Activated gamma-delta T cell treated with Interleukin-2 at 50 U/mL for 16 hours (primary cell): ENCODE measurements at places on chromosomes 13 and 19.

GRCh38 chr13:36806102-36806501 is 12.9 kb upstream of the RFXAP start:
- no peak for DNase-seq

GRCh38 chr19:40165362-40165937 is 25.8 kb upstream of the MAP3K10 start:
- peak; percentile 67 for DNase-seq

DNA sequence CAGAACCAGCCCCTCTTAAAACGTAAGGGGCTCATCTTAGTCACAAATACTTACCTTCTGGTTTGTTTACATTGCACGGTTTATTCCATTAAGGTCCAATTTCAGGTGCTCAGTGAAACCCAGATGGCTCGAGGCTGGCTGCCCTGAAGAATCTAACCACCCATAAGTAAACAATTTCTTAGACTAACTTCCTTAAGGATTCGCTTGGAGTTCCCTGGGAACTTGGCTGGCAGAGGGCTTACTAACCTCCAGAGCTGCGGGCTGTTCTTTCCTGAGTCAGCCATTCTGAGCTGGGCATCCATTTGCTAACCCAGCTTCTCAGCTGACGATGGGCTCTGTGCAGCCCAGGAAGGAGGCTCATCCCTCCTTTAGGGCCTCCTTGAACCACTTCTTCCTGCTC is 262.1 kb downstream of the FGF9 start:
- no peak for DNase-seq

- DNase-seq: no peak
Observed at GRCh38 chr13:63367522-63368198, 1952.0 kb upstream of the PCDH20 start.

GRCh38 chr13:86954341-86954740 is 716.8 kb upstream of the SLITRK5 start:
- DNase-seq: no peak

- no peak for DNase-seq
Observed at GRCh38 chr13:50280441-50280937, 265.2 kb downstream of the KCNRG start.

DNA sequence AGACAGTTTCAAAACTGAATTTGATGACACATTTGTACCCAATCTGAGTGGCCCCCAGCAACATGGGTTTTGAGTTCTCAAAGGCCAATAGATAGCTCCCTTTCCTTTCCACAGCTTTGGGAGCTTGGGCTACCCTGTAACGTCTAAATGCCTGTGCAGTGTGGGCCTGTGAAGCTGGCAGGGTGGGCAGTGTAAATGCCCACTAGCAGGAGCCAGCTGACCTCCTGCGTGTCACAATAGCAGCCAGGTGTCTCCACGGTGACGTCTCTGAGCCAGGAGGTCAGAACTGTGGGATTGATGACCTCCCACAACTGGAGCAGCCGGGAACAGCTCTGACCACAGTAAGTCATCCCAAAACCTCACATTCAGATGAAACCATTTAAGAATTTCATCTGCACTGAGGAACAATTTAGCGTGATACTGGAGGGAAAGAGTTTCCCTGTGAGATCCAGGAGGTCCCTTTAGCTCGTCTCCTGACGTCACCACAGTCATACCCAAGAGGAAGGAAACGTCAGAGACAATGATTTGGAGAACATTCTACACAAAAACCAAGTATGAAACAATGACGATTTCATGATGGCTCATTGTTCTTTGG is at the start of gene IPO5:
IPO5 (plus strand) TSS at position 300 of the 595 bp plus-strand sequence. CDS start 23,022 bp downstream, outside the sequence.
- no peak for DNase-seq

DNA sequence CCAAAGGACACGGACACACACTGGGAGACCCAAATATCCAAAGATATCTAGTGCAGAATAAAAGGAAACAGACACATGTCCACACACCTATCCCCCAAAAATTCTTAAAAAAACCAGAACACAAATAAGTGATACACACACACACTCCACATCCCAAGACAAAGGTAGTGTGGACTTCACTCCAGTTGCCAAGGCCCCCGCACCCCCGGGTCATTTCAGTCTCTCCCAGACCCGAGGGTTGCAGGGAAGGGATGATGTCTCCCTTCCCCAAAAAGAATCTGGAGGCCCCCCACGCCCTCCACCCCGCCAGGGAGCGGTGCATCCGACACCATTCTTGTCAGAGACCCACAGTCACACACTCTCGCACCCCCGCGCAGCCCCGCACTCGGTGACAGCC is 407 bp downstream of the DPF1 start:
- DNase-seq: no peak

- DNase-seq: no peak
Observed at GRCh38 chr19:10593820-10594637, 6.9 kb upstream of the AP1M2 start.

- DNase-seq: no peak
Observed at GRCh38 chr13:48475230-48475629, 57.6 kb downstream of the RCBTB2 start.

DNA sequence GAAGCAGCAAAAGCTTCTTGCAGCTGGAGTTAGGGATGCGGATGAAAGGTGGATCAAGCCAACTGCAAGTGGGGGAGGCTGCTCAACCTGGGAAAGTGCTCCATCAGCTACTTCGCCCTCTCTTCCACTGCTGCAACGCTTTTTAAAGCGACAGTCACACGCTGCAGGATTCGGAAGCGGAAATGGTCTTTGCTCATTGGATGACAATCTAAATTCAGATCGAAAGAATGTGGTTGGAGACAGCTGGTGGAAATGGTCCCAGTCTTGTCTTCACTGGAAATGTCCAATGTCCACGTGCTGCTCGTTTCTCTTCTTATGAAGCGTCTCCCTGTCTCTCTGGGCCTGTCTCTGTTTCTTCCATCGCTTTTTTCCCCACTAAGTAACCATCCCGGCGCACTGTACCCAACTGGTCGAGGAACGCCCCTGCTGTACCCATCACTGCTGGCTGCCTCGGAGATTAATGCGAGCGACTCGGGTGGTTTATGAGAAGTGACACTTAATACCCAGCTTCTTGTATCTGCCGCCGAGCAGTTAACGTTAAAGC is 2.1 kb upstream of the FGF9 start:
- DNase-seq: no peak

- no peak for DNase-seq
Observed at GRCh38 chr13:93744886-93745285, 518.3 kb downstream of the GPC6 start.

DNA sequence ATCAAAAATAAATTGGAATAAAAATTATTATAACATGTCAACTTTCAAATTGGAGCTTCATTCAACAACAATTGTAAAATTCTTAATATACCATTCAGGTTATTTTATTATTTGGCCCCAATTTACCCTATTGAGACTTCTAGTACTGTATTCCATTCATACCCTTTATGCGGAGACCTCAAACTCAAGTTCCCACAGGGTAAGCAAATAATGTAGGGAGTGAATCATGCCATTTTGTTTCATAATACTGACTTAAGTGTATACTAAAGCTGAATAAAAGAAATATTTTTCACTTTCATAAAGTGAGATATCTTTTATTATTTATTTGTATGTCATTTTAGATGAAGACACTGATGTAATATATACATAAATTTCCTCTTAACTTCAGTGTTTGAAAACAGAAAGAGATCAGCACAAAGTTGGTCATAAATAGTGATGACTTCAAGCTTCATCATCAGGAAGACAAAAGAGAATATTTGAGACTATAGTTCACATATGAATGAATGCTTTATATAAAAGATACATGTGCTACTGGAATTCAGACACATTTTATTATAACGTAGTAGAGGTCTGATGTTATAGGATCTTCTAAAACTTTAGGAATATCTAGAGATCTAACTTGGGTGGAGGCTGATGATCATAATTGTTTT is 894.4 kb upstream of the PCDH9 start:
- no peak for DNase-seq

- no peak for DNase-seq
Observed at GRCh38 chr13:27920677-27921420, 1.0 kb downstream of the PDX1 start.

DNA sequence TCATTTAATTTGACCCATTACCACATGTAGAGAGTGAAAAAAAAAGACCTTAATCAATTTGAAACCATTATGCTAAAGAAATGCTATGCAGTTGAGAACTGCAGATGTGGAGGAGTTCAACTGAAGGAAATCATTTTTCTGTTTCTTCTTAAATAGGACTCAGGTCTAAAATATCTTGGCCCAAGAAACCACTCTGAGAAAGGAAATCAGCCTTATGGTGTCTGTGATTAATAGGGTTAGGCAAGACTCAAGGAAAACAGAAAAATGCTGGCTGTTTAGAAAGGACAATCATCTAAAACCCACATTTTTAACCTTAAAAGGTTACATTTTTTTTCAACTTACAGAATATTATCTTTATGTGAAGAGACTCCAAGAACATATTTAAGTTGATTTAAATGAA is 1.9 kb upstream of the SLITRK1 start:
- DNase-seq: no peak

DNA sequence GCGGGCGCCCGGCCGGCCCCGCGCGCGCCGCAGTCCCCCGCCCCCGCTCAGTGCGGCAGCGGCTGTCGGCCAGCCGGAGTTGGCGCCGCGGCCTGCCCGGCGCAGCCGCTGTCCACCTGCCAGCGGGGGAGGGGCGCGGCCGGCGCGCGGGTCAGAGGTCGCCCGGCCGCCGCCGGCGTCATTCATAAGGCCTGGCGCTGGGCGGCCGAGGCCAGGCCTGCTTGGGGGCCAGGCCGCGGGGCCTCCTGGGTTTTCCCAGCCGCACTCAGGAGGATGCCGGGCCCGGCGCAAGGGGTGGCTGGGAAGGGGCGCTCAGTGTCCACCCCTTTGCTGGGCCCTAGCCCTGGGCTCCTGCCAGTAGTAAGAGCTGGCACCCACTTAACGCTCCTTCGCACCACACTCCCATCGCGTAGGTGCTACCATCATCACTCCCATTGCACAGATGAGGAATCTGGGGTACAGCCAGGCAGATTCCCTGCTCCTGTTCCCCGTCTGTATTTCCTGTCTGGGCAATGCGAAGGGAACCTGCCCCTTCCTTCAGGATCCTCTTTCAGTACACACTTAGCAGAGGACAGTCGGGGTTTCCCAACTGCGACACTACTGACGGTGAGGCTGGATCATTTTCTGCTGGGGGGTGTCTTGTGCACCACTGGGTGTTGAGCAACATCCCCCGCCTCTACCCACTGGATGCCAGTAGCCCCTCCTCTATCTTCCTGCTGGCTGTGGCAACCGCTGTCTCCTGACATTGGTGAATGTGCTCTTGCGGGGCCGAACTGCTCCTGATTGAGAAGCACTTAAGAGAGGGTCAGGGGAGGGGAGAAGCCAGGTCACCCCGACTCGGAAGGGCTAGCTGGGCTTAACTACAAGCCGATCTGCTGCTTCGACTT is 846 bp upstream of the PRKACA start:
- DNase-seq: peak; percentile 36

DNA sequence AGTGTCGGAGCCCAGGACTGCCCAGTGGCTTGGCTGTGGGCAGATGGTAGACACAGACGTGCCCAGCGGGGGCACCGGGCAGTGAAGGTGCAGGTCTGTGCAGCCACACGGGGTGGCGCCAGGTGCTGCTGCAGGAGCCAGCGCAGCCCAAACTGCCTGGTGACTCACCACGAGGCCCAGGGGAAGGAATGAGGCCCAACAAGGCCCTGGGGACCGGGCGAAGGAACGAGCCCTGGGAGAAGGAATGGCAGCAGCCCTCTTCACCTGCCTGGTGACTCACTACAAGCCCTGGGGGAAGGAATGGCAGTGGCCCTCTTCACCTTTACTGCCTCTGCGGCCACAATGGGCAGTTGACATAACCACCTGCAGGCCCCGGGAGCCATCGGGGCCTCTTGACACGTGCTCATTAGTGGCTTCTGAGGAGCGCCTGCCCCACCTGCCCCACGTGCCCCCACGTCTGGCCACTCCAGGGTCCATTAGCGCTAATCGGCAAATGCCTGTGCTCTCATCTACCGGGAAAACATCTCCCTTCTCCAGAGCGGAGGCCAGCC is 9.3 kb downstream of the MED16 start:
- no peak for DNase-seq

DNA sequence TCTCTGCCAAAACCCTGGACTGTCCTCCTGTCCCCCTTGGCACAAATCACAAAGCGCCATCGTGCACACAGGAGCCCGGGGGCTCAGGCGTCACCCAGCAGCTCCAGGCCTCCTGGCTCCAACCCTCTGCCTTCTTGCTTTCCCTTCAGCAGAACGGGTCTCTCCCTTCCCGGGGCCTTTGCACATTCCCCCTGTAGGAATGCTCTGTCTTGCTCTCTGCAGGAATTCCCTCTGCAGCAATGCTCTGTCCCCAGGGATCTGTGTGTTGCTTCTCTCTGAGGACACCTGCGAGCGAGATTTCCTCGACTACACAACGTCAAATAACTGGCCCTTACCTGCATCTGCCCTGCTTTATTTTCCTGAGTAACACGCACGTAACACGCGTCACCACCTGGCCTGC is 13.3 kb upstream of the RASA3 start:
- no peak for DNase-seq

DNA sequence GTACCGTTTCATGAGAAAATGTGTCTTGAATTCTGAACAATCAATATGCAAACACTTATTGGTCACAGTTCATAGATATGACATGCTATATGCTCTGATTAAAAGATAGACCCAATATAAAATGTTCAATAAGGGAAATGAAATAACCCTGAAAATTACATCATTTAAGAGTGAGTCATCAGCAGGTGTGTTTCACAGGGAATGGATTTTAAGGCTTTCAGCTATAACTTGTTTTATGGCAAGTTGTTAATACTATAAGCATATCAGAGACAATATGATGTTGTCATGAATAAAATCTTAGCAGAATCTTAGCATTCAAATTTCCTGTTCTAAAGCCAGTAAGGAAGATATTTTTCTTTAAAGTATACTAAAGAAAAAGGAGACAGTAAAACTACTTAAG is 483.4 kb upstream of the PCDH9 start:
- DNase-seq: no peak

DNA sequence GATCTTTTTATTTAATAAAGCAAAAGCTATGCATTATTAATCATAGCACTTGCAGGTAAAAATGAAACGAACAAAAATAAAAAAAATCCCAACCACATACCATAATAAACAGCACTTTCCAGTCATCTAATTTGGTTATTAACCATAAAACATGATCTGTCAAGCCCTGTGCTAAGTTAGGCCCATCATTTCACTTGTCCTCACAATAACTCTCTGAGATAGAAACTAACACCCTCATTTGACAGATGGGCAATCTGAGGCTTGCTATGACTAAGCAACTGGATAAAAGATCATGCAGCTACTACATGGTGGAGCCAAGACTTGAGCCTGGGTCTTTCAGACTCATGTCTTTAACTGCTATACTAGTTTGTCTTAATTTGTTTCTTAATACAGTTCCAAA is 21.8 kb downstream of the PROSER1 start:
- no peak for DNase-seq

DNA sequence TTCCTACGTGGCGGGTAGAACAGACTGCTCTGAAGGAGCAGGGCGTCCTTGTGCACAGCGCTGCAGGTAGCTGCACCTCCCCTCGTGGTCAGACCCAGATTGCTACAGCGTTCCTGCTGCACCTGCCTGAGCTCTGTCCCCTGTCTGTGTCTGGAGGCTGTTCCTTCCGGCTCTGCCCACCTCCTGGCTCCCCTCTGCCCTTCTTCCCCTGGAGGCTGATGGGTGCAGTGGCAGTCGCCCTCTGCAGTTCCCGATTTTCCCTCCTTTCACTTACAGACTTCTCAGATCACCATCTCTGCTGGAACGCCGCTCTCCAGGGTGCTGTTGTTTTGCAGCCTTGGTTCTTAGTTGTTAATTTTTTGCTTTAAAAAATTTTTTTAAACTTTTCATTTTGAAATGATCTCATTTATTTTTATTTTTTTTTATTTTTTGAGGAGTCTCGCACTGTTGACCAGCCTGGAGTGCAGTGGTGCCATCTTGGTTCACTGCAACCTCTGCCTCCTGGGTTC is 53.6 kb downstream of the SMARCA4 start:
- DNase-seq: no peak
